ENCODE measurements at places on chromosomes 6 and 20.
A peak's percentile ranks its signal among the peaks of the same experiment; 100 is the strongest.

GRCh38 chr6:36376742-36377141, 10.7 kb downstream of the ETV7 start:
- no peak for DNase-seq

DNA sequence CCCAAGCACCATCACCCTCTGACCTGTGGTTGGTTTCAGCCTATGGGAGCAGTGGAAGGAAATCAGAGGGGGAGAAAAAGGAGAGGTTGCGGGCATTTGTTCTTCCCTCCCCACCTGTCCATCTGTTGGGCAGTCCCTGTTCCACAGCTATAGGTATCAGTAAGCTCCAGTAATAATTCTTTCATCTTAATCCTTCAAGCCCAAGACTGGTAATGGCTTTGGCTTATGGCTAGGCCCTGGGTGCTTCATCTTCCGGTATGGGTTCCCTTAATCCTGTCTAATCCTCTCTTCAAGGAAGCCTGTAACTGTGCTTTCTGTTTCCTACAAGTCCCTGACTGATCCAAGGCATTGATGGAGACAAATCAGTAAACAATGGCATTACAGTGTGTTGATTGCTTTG, 42.2 kb upstream of the STK35 start:
- DNase-seq: no peak

DNA sequence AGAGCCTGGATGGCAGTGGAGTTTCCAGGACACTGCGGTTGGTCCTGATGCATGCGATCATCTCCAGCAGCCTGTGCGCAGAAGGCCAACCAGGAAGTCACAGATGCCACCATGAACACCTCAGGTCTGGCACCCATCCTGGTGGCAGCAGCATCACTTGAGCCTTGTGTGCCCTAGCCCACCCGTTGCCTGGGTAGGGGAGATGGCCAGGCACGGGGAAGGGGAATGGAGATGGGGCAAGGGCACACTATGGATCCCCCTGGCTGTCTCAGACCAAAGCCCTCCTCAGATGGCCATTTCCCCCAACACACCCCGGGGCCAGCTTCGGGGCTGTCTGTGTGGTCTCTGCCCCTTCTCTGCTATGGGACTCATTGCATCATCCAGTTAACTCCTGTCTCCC, 58.3 kb downstream of the GNAS-AS1 start:
- no peak for DNase-seq

DNA sequence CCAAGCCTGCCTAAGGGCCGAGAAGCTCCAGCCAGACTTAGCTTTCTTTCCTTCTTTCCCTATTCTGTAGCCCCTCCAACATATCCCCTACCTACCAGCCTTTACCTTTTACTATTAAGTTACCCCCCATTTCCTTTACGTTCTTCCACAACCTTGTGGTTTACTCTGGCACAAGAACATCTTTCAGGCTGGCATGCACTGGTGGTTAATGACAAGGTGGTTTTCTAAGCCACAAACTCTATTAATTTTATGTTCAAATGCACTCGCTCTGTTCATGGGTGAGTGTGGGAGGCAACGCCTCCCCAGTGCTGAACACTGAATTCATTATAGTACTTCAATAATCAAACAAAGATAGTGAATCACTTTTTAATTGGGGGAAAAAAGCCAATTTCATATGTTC, 64.4 kb downstream of the TRERF1 start:
- peak; percentile 64 for DNase-seq

- no peak for DNase-seq
Measured at GRCh38 chr6:155103816-155104366, 108.8 kb downstream of the TIAM2 start.

- DNase-seq: no peak
Measured at GRCh38 chr20:24985802-24986201, 6.7 kb downstream of the APMAP start.

GRCh38 chr6:136751522-136751956, 40.7 kb downstream of the MAP3K5 start:
- peak; percentile 86 for DNase-seq

GRCh38 chr6:6080975-6081374, 74.2 kb upstream of the NRN1 start:
- no peak for DNase-seq

DNA sequence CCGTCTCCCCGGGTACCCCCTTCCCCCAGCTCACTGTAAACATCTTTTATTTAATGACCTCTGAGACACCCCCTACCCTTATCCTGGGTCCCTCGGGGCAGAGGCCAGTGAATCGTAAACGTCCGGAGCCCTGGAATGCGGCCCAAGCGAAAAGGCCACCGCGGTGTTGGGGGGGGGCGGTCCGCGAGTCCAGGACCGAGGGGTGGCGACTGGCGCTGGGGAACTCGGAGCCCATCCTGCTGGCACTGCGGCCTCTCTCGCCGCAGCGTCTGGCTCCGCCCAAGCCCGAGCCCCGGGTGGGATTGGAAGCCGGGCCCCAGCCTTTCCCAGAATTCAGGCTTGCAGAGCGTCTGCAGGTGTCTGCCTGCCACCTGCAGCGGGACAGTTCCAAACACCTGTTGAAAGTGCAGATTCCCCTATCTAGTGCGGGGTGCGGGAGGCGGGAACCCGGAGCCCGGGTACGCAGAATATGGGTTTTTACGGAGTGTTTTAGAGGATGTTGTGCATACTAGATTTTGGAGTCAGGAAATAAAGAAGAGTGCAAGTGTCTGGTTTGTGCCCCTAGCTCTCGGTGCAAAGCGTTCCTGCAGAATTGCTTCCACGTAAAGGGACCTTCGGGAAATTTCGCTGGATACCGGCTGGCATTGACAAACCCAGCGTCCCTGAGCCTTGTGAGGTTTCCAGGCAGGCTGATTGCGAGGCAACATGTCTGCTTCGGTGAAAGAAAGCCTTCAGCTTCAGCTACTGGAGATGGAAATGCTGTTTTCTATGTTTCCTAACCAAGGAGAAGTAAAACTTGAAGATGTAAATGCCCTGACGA, 800 bp downstream of the RWDD2A start:
- peak; percentile 24 for DNase-seq

GRCh38 chr6:42450477-42451332, 1.0 kb downstream of the TRERF1 start:
- DNase-seq: peak; percentile 50

All from AML-193 (cell line).